ENCODE measurements at places on chromosomes 7 and 10.

GRCh38 chr7:68009716-68010115, 1013.1 kb downstream of the TYW1 start:
- DNase-seq = no peak

DNA sequence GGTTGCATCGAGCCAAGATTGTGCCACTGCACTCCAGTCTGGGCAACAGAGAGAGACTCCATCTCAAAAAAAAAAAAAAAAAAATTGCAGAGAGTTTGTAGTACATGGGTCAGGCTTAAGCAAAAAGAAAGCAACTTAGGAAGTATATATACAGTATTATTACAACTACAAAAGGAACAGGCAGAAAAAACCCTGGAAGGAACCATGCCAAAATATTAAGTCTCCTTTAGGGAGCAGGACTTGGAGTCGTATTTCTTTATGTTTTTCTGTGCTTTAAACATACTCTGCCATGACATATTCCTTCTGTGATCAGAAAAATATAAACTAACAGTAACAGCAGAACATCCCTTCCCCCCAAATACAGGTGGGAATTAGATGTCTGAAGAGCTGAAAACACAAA, 144.4 kb downstream of the CUX1 start:
- no peak for DNase-seq

DNA sequence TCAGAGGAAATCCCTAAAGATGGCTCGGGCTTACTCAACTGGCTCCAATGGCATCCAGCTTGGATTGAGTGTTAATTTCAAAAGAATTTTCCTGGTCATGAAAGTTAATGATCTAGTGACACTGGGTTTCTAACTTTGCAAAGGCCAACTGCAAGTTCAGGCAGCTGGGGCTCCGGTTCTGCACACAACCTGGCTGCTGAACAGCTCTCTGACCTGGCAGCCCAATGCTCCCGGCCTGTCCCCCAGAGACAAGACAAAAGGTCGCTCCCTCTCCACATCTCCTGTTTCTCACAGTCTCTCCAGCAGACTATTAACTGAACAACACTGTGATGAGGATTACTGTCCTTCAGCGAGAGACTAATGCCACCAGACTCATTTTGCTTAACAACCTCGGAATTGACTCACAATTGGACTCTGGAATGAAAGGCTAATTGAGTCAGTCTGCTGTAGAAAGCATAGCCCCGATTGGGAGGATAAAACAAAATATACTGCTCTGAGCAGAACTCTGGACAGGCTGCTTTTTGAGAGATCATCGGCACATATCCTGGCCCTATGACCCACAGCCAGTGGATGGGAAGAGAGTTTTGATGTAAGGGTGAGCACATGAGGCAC, 174.5 kb downstream of the GFRA1 start:
- no peak for DNase-seq

GRCh38 chr10:4635388-4635787, 190.6 kb upstream of the AKR1E2 start:
- no peak for DNase-seq

DNA sequence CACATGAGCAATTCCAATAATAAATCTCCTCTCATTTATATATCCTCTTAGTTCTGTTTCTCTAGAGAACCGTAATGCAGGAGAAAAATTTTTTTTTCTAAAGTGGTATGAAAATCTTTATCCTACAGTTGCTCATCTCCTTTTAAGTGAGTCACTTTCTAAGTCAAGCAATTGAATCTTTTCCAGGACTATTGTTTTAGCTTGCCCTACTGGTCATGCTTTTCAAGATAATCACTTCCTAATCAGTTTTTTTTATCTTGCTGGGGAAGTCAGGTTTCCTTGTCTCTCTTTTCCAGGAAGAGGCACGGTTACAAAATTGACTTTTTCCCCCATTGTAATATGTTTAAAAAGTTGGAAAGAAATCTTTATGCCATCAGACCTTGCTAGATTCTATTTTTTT, 44.0 kb downstream of the INPP5F start:
- peak; percentile 85 for DNase-seq

GRCh38 chr7:115851291-115851690, 179.3 kb downstream of the TFEC start:
- peak; percentile 53 for DNase-seq

- no peak for DNase-seq
Observed at GRCh38 chr7:155274633-155275355, 22.9 kb upstream of the INSIG1 start.

GRCh38 chr7:127968547-127968946, 62.7 kb downstream of the LRRC4 start:
- no peak for DNase-seq

- peak; percentile 62 for DNase-seq
Observed at GRCh38 chr10:35495521-35496119, 109.5 kb upstream of the GJD4 start.

GRCh38 chr10:89679986-89680385, 21.4 kb upstream of the KIF20B start:
- no peak for DNase-seq

DNA sequence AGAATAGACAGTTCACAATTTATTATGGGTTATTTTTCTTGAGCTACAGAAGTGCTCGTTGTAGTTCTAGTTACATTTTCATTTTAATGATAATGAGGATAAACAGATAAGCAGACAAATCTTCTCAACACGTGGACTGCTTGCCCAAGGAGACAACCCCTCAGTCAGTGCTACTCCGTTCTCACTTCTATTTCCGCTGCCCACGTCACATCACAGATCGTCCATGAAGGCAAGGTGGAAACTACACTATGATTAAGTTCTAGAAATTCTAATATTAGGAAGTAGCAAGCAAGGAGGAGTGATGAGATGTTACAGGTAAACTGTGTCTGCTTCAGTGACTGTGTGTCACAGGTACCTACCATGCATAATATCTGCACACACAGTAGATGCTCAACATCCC, 210.5 kb downstream of the CHCHD3 start:
- DNase-seq = no peak

DNA sequence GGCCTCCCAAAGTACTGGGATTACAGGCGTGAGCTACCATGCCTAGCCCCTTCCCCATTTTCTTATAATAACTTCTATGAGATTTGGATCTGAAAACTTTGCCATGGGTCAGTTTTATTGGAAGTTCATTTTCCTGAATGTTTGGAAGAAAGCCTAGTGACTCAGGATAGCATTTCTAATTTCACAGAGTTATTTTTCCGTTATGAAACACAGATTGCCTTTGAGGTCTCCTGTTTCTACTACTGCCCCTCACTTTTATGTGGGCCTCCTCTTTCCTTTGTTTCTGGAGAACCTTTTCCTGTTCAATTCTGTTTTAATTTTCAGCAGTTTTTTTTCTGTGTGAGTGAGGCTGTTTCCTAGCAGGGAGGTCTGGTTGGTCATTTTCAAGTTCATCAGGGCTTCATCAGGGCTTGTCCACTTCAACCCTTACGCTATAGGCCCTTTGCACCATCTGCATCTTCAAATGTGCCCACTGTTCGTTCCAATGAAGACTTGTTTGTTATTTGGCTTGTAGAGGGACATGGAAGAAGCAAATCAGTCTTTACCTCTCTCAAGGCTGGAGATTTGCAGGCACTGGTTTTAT, 58.7 kb downstream of the BMPR1A start:
- peak; percentile 52 for DNase-seq

- no peak for DNase-seq
Observed at GRCh38 chr7:10646194-10646593, 327.5 kb upstream of the PHF14 start.

DNA sequence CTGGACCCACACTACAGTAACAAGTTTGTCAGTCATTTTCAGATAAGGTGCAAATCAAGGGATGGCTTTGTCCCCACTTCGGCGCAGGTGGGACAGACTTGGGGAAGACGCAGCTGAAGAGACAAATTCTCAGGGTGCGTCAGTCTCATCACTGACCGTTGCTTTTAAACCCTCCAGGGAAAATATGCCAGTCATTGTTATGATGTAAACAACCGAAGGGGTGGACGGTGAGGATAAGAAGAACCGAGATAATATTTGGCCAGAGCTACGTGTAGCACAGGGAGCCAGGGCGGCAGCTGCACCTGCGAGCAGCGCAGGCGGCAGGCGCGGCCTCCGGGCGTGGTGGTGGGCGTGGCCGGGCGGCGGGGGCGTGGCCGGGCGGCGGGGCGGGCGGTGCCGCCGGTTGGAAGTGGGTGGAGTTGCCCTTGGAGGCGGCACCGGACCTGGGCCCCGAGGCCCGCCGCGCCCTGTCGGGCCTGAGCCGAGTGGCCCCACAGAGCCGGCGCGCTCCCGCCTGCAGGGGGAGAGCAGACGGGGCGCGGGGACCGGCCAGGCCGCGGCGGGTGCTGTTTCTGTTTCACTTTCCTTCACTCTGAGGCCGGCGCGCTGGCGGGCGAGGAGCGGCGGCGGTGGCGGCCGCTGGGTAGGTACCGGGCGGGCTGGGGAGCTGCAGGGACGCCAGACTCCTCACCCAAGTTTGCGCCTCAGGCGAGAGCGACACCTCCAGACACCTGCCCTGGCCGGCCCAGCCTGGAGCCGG, at the start of gene PCGF5:
TSS of gene PCGF5 (plus strand) at position 470 of the 760 bp plus-strand sequence. CDS start 2,209 bp downstream, outside the sequence.
- peak; percentile 92 for DNase-seq

GRCh38 chr10:95552679-95553342, 8.4 kb downstream of the SORBS1 start:
- no peak for DNase-seq

DNA sequence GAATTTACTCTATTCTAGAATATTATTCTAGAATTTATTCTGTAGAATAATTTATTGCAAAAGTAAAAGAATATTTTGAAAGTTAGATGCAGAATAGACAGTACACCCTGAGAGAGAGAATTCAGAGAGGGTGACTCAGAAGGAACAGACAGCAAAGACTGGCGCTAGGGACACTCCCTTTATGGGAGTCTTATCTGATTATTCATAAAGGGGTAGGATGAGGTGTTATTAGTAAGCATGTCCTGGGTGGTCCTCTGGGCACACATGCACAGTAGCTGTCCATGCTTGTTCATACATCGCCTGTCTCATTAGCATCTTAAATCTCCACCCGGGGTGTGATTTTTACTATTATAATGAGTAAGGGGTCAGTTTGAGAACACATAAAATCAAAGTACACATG, 100.1 kb downstream of the XPNPEP1 start:
- no peak for DNase-seq

- peak; percentile 25 for DNase-seq
Observed at GRCh38 chr10:126309228-126309883, 78.9 kb downstream of the ADAM12 start.

- DNase-seq = peak; percentile 14
Observed at GRCh38 chr10:49106451-49106850, 8.9 kb downstream of the VSTM4 start.

- DNase-seq = no peak
Observed at GRCh38 chr7:157497744-157498651, 161.2 kb downstream of the DNAJB6 start.

GRCh38 chr10:77798940-77799339, 127.6 kb downstream of the DLG5 start:
- peak; percentile 20 for DNase-seq

DNA sequence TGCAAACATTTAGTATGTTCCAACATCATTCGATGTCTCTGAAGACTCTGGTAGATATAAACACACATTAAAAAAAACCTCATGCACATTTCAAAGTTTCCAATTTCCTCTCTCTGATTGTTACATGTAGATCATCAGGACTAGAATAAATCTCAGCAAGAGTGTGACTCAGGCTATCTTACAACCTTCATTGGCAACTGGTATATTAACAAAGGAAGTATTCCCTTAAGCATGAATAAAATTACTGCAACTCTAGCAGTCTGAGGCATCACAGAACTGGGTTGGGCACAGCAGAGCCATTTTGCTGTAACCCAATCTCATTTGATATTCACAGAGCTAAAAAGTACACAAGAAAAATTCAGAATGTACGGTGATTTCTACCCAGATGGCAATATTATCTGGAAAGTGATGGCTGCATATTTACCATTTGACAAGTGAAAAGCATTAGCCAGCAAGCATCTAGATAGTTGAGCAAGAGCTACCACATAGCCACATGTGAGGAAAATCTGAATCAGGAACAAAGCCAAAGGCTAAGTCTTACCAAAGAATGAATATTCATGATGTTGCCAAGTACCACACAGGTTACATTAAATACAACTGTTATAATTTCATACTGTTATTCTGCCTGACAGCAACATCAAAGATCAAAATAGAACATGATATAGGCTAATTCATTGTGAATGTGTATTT, 232.2 kb downstream of the CRPPA start:
- no peak for DNase-seq

DNA sequence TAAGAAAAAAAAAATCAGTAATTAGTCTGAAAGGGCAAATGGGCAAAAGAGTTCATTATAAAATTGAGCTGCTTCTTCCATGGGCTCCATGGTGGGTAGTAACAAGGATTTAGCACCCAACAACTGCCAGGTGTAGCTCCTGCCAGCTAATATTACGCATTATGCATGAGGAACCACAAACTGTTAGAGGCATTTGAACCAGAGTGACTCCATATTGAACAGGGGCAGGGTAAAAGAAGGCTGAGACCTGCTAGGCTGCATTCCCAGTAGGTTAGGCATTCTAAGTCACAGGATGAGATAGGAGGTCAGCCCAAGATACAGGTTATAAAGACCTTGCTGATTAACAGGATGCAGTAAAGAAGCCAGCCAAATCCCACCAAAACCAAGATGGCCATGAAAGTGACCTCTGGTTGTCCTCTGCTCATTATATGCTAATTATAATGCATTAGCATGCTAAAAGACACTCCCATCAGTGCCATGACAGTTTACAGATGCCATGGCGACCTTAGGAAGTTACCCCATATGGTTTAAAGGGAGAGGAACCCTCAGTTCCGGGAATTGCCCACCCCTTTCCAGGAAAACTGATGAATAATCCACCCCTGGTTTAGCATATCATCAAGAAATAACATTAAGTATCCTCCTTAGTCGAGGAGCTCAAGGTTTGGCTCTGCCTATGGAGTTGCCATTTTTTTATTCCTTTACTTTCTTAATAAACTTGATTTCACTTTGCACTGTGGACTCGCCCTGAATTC, 8.7 kb upstream of the PAPSS2 start:
- DNase-seq = no peak

- DNase-seq = no peak
Observed at GRCh38 chr10:45144326-45145070, 143.8 kb downstream of the ZNF22 start.

- DNase-seq = peak; percentile 3
Observed at GRCh38 chr10:127556916-127557315, 7.8 kb downstream of the NPS start.

DNA sequence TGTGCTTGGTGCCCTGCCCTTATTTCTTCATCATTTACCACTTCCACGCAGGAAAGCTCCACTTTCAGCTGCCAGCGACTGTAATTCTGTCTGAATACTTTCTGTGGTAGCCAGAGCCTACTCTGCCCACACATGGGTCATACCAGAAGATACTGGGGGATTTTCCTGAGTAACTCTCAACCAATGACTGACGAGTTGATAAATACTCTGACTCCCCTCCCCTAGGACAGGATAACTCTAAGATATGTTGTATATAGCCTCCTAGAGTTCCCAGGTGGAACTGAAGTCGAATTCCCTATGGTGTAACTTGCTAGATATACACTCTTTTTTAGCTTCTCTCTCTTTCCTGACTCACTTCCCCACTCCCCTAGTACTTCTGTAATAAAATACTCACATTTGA, 29.8 kb downstream of the SEM1 start:
- no peak for DNase-seq
